ENCODE measurements at places on chromosomes 7 and 10.
A peak's percentile ranks its signal among the peaks of the same experiment; 100 is the strongest.

GRCh38 chr7:154424350-154424749, 372.2 kb downstream of the DPP6 start:
- no peak for DNase-seq

DNA sequence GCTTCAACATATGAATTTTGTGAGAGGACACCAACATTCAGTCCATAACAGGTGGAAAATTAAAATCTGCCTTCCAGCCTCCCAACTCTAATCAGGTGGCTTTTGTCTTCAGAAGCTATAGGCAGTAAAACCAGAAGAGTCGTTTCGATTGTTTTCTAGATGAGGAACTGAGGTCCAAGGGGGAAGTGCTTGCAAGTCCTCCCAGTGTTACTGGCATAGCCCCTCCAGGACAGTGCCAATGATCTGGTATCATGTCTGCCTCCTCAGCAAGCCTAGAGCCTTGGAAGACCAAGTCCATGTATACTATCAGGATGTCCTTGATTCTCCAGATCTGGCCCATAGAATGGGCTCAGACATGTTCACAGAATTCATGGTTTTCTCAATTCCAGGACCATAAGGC, 16.9 kb downstream of the CYP26A1 start:
- no peak for DNase-seq

- peak; percentile 55 for DNase-seq
Observed at GRCh38 chr7:74002474-74003017, 25.4 kb upstream of the ELN start.

GRCh38 chr10:78035025-78035424, 1.4 kb downstream of the RPS24 start:
- no peak for DNase-seq
